ENCODE measurements at places on chromosomes 7 and 10. TPM values are rescaled to one million over a fixed set of nuclear protein-coding genes. Genes with fewer than 3 reads are reported as not detected.

SLIT1 gene
- total RNA-seq = 0.15 TPM

GRCh38 chr7:143374561-143374960 is 6.6 kb upstream of the ZYX start:
- no peak for DNase-seq

- no peak for DNase-seq
Observed at GRCh38 chr10:71761541-71762113, 11.7 kb downstream of the VSIR start.

ATG9B gene
- total RNA-seq = 0.35 TPM

C10orf67 gene
- 0.36 TPM for total RNA-seq

FGL2 gene
- total RNA-seq = 11.9 TPM

DNA sequence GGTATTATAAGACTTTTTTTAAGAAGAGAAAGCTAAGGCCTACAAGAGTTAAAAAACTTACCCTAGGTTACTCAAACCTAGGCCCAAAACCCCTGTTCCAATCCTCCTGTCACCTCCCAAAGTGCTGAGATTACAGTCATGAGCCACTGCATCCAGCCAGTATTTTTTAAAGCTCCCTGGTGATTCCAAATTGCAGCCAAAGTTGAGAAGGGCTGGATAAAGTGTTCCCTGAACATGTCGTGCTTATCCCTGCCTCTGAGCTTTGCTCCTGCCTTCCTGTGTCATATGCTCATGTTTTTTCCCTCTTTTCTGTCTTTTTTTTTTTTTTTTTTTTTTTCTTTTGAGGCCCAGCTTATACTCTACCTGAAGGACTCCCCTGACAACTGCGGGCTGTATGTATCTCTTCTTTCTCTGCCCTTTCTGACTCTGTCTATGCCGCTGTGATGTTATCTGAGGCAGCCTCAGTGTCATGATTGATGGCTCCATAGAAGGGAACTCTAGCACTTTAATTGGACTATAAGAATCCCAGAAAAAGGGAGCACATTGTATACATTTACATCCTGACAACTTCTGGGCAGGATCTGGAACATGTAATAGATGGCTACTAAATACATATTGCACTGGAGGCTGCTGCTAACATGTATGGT is 8.0 kb downstream of the AKR1B10 start:
- no peak for DNase-seq

DNA sequence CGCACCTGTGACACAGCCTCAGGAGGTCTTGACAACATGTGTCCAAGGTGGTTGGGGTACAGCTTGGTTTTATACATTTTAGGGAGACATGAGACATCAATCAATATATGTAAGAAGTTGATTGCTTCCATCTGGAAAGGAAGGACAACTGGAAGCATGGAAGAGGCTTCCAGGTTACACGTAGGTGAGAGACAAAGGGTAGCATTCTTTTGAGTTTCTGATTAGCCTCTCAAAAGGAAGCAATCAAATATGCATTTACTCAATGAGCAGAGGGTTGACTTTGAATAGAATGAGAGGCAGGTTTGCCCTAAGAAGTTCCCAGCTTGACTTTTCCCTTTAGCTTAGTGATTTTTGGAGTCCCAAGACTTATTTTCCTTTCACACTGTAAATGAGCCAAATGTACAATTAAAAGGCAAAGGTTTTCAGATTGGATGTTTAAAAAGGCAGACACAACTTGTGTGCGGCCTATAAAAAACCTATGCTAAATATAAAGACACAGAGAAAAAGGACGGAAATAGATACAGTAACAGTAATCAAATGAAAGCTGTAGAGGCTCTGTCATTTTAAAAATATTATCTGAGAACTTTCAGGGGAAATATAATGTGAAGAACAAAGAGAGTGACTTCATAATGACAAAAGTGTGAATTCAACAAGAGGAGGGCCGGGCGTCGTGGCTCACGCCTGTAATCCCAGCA is 65.7 kb upstream of the LANCL2 start:
- no peak for DNase-seq

CALHM3 gene
- not detected for total RNA-seq

POMZP3 gene
- 5.2 TPM for total RNA-seq

GRCh38 chr7:149573519-149573918 is 75.9 kb upstream of the ZNF746 start:
- no peak for DNase-seq

TMEM178B gene
- 0.70 TPM for total RNA-seq

DNA sequence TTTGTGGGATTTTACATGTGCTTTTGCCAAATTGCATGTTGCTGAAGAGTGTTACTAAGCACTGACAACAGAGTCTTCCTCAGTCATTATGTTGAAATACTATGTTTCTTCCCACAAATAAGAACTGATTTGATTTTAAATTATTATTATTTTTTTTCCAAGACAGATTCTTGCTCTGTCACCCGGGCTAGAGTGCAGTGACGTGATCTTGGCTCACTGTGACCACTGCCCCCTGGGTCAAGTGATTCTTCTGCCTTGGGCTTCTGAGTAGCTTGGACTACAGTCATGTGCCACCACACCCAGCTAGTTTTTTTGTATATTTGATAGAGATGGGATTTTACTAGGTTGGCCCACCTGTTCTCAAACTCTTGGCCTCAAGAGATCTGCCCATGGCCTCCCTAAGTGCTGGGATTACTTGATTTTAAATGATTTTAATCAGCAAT is 42.3 kb downstream of the MINPP1 start:
- DNase-seq = no peak

DNA sequence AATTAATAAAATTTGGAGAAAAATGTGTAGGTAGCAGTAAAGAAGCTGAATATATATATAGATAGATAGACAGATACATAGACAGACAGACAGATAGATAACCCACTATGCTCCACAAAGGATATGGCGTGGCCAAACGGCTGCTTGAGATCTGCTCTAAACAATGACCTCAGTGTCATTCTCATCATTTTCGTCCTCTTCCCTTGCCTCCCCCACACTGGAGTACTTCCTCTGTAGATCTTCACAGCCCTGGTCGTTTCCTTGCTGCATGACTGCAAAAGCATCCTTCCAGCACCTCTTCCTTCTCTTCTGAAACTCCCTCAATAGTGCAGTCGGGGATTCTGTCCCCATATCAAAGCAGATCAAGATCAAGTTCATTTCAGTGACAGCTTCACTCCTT is 35.6 kb upstream of the ATP6V0A4 start:
- DNase-seq = no peak

DNA sequence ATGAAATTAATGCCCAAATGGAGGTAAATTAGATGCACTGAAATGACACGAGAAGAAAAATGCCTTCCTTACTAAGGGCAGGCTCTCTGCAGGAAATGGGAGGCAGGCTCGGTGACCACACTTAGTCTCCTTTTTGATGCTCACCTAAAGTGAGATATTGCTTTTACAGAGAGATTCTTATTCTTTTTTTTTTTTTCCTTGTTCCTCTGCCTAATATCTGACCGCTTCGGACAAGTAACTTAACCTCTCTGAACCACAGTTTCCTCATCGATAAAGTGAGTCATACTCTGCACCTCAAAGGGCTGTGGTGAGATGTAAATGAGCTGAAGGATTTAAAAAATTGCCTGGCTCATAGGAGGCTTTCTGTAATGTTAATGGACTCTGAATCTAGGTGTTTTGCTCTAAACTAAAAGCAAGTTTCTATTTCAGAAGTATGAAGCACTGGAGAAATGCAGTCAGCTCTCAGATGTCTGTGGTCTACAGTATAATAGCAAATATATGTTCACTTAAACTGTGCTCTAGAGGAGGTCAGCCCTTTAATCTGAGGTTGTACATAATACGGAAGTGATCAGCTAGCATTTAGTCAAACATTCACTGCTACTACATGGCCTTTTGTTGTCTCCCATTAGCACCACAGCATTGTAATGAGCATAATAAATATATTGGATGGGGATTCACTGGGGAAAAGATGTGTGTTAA is 23.2 kb downstream of the NKX2-3 start:
- DNase-seq = no peak

DNA sequence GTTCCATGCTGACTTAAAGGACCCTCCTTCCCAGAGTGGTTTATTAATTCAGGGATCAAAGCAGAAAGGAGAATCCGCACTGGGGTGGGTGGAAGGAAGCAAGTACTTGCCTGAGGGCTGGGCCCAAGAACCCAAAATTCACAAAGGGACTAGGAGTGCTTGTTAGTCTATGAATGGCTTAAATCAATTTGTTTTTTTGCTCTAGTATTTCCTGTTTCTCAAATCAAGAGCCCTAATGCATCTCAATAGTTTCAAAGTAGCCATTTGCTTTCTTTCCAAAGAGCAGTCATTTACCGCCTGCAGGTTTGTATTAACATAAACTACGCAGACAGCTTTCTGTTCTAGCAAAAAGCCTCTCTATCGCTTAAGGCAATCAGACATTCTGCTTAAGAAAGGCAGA is 44.2 kb upstream of the SLC35G1 start:
- DNase-seq = no peak

GRCh38 chr7:37645282-37646050 is 38.1 kb upstream of the GPR141 start:
- no peak for DNase-seq

DNA sequence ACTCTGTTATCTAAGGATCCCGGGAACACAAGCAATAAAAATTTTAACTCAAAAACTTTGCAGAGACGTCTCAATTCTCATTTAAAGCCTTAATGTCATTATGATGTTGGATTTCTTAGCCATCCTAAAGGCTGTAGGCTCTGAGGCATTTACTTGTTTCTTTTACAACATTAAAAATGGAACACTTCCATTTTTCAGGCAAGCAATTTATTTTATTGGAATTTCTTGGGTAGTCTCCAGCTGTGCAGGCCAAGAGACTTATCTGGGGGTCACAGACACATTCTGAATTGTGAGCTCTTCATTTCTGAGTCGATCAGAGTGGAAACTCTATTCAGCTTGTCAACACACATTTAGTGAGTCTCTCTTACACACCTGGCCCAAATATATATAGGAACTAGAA is 48.0 kb upstream of the KIF5B start:
- no peak for DNase-seq

- DNase-seq = no peak
Observed at GRCh38 chr10:92857904-92858514, 9.7 kb downstream of the EXOC6 start.

NCF1 gene
- total RNA-seq = 0.83 TPM

HGF gene
- total RNA-seq = 1.0 TPM

ZNF777 gene
- 20.4 TPM for total RNA-seq

HMX3 gene
- not detected for total RNA-seq

DNA sequence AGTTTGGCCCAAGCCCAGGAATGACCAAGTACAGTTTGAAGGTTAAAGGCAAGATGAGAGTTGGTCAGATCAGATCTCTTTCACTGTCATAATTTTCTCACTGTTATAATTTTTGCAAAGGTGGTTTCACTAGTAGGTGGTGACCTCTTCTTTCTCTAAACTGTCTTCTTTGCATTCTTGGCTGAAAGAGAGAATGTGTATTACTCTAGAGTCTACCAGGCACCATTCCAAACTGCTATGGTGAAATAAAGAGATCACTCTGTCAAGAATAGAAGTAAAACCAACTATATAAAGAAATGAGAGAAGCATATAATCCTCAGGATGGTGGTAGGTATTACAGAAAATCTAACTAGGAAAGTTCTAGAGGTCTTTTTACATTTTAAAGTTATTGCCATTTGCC is 72.7 kb downstream of the DYNC1I1 start:
- no peak for DNase-seq

GRCh38 chr7:32871624-32872371 is 19.8 kb downstream of the KBTBD2 start:
- DNase-seq = no peak

DNA sequence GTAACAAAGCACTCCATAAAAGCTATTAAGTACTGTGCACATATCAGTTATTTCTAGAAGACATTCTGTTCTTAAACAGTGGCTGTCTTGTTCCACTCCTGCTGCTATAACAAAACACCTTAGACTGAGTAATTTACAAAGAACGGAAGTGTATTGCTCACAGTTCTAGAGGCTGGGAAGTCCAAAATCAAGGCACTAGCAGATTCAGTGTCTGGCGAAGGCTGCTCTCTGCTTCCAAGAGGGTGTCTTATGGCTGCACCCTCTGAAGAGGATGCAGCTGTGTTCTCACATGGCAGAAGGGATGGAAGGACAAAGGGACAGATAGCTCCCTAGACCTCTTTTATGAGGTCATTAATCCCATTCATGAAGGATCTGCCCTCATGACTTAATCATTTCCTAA is 424.2 kb upstream of the ZMIZ1 start:
- no peak for DNase-seq

PCLO gene
- 1.9 TPM for total RNA-seq

NCOA4 gene
- 68.6 TPM for total RNA-seq

DNA sequence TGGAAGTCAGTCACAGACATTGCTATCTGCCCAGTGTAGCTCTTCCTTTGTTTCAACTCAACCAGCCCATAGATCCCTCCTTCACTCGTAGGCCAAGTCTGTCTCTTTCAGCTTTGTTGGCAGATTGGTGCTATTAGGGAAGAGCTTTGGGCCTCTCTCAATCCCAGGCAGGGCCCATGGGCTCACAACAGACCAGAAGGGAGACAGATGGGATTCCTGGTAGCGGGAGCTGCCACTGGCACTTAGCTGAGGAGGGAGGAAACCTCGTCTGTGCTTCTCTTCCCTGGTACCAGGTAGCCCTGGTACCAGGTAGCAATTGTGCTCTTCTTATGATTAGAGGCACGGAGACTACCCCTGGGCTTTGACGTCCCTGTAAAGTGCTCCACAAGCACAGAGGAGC is 592.0 kb downstream of the TYW1 start:
- DNase-seq = no peak

DNA sequence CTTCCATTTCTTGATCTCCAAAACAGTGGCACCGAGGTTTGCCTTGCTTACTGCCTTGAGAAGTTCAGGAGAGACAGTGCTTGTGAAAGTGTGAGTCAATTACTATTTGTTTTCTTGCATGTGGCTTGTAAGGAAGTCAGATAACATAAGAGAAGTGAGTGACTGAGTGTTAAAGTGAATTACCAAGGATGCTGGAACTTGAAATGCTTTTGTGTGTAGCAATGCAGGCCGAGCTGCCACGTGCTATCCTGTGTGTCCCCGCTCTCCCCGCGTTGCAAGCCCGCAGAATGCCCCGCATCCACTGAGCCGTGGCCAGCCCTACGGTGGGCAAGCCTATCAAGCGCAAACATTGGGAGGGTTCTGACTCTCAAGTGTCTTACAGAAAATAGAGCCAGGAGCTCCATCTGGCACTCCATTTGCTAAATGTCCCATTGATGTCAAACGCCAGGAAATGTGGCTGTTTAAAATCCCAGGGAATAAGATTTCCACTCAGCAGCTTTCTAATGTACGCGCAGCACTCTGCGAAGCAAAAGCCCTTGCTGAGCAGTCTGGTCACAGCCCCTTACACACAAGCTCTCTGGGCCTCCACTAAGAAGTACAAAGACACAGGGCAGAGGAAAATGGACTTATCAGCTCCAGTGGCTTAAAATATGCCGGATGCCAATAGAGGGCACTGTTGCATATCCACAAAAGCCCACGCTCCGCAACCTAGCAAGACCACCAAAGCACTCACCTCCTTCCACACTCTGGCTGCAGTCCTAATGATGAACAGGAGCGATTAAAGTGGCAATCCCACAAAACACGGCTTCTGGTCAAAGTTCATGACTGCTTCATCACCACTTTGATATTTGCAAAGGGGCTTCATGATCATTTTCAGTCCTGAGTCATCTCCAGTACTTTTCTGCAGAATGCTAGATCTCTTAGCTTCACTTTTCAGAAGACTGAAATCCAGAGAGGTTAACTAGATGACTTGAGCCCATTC is 158.0 kb upstream of the ITGB1 start:
- DNase-seq = peak; percentile 33

NKX1-2 gene
- total RNA-seq = not detected

GRCh38 chr10:104119996-104120395 is 2.0 kb upstream of the SFR1 start:
- no peak for DNase-seq

ICA1 gene
- 19.4 TPM for total RNA-seq

CCDC7 gene
- total RNA-seq = 33.3 TPM

NKX2-3 gene
- total RNA-seq = not detected

All from ovary (tissue), 10 donors.